Stimulated activated CD4-positive, alpha-beta T cell treated with anti-CD3 and anti-CD28 coated beads, Interleukin-15, amount 100 ng/mL, for 1 hour (primary cell): ENCODE measurements at places on chromosomes 1 and 21.

- DNase-seq = no peak
Measured at GRCh38 chr1:61122389-61122788, 40.0 kb downstream of the NFIA start.

GRCh38 chr1:99264201-99265021, at the start of gene PLPPR4:
TSS of gene PLPPR4 (plus strand) at chr1:99264492. CDS start at chr1:99264594, 102 bp downstream.
- no peak for DNase-seq

DNA sequence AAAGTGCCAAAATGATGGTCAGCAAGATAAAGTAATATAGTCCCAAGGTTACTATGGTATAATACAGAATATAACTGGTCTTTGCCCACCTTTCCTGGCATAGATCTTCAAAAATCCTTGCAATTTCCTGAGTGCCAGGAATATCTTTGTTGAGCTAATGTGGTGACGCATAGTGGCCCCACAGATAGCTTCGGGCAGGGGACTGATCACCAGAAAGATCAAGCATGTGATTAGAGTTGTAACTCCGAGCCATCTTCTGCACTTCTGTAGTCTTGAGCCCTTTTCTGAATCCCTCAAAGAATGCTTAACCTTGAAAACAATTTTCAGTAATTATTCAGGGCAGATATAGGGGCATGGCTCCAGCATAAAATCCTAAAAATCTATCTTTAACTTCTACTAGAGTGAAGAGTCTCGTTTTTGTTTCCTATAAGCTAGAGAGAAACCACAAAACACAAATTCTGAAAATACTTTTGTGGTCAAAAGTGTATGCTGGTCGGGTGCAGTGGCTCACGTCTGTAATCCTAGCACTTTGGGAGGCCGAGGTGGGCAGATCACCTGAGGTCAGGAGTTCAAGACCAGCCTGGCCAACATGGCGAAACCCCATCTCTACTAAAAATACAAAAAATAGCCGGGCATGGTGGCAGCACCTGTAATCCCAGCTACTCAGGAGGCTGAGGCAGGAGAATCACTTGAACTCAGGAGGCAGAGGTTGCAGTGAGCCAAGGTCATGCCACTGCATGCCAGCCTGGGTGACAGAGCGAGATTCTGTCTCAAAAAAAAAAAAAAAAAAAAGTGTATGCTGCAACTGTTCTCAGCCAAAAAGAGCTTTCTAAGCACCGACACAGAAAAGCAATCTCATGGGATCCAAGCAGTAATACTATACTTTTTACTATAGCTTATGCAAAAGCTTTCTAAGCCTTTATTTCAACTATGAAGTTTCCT, 62.8 kb downstream of the NVL start:
- no peak for DNase-seq

- no peak for DNase-seq
Measured at GRCh38 chr1:77642196-77642595, 40.3 kb downstream of the ZZZ3 start.

DNA sequence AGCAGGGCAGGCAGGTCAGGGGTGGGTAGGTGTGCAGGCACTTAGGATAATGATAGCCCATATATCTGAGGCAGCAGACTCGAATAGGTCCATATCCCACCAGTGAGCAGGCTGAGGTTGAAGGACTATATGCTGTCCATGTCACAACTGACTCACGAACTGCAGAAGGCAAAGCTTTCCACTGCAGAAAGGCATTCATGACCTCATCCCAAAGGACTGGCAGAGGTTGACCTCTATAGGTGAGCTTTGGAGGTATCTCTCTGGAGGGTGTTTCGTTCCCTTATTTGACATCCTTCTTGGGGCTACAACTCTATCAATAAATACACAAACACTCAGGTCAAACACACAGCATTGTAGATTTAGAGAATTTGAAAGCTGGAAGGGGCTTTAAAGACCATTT, 42.8 kb upstream of the MARK1 start:
- no peak for DNase-seq

DNA sequence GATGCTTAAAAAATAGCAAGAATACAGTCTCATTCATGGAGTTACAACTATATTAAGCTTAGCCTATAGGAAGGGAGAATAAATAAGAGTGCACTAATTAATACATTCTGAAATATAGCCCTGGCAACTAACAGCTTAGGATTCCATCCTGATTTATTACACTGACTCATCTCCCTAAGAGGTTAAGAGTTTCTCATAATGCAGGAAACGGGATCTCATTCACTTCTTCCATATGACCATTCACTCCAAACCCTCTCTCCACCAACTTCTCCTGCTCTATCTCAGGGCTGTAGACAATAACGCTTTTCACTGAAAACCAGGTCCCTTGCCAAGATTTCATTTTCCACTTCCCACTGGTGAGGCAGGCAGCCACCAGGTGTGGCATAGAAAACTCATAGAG, 168.5 kb upstream of the PLD5 start:
- DNase-seq = no peak
